ENCODE measurements at places on chromosomes 12 and 14.

- DNase-seq, result no peak
Measured at GRCh38 chr14:99038431-99038820, 233.6 kb downstream of the BCL11B start.

- DNase-seq, result no peak
Measured at GRCh38 chr14:61347826-61348443, 26.6 kb downstream of the PRKCH start.

DNA sequence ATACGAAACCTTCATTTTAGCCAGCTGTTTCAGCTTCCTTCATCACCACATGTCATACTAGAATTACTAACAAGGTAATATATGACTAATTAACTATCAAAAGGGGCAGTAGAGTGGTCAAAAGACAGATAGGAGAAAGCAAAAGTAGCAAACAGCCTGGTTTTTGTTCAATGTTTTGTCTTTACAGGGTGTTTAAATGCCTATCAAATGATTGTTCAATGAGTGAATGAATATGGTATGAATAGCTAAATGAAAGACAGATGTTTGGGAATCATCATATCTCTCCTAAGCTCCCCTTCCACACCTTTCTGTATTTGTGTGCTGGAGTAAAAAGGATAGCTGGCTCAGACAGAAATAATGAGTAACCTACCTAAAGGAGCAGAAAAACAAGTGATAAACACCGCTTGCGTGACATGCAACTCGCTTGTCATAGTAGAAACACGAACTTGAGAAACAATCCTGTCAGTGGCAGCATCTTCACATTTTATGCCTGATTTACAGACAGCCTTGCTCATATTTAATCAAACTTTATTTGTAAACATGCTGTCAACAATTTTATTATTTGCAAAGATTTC lies 34.2 kb downstream of the ABCC9 start:
- no peak for DNase-seq

- DNase-seq, result peak; percentile 47
Measured at GRCh38 chr14:44149597-44149996, 357.5 kb downstream of the FSCB start.

GRCh38 chr14:81137316-81137715 lies 83.4 kb downstream of the GTF2A1 start:
- peak; percentile 8 for DNase-seq

- no peak for DNase-seq
Measured at GRCh38 chr12:32476446-32476845, 77.1 kb downstream of the FGD4 start.

GRCh38 chr12:57745485-57745881 lies 644 bp downstream of the TSPAN31 start:
- no peak for DNase-seq

GRCh38 chr14:52934762-52935161 lies 16.1 kb downstream of the FERMT2 start:
- DNase-seq, result no peak

DNA sequence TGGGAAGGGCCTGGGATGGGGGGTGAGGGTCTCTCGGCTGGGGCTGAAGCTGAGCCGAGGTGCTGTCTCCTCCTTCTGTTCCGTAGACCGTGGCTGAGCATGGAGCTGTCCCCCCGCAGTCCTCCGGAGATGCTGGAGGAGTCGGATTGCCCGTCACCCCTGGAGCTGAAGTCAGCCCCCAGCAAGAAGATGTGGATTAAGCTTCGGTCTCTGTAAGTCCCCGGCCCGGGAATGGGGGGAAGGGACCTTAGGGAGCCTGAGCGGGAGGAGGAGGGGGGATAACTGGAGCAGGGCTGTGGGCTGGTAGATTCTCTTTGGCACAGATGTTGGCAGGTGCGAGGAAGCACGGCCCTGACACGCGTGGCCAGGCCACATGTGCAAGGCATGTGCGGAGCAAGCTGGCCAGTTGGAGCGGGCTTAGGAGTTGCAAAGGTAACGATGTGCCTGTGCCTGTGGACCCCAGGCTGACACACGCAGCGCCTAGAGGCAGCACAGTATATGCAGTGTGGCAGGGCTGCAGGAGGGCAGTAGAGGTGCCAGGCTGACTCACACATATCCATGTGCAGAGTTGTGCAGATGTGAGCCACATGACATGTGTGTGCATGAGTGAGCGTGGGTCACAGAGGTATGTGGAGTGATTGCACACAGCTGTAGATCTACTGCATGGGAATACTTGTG lies 512 bp downstream of the PDE1B start:
- DNase-seq, result no peak

DNA sequence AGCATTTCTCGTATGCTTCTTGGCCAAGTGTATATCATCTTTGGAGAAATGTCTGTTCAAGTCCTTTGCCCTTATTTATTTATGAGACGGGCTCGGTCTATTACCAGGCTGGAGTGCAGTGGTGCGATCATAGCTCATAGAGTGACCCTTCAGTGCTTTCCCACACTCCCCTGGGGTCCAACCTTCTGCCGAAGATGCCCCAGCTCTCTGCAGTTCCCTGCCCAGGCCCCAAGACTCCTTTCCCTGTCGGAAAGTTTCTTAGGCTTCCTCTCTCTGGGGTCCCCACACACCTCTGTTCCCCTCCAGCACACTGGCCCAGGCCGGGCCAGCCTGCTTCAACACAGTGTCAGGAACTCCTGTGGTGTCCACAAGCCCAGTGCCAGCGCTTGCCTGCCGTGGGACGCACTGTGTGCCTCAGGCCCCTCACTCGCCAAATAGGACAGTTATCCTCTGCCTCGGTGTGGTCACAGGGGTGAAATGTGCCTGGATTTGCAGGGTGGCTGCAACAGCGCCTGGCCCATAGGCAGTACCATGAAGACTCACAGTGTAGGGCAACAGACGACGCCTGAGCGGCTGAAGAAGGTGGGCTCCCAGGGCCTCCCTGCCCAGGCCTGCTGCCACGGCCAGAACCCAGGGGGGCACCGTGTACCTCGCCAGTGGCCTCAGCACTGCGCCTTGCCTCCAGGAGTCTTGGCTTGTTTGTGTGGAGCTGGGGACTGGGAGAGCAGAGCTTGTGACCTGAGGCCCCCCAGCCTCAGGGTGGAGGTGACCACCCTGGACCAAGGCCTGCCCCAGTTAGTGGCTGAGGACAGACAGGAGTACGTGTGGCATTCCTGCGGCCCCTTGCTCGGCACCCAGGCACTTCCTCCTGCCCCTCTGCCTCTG lies 4.9 kb upstream of the ASPG start:
- DNase-seq, result no peak

Data from SW480 (cell line).